M059J (cell line): ENCODE measurements at places on chromosomes 7 and 10. TPM values are rescaled to one million over a fixed set of nuclear protein-coding genes. Genes with fewer than 3 reads are reported as not detected.

Gene ECD
- 34.4 and 34.5 TPM in 2 replicates for total RNA-seq

- no peak for DNase-seq
Measured at GRCh38 chr7:132856416-132856815, 225.5 kb downstream of the CHCHD3 start.

GRCh38 chr10:86073199-86073977, 293.2 kb downstream of the GRID1 start:
- DNase-seq: no peak

GRCh38 chr10:124155781-124156435, 62.5 kb upstream of the CHST15 start:
- DNase-seq: peak; percentile 77

DNA sequence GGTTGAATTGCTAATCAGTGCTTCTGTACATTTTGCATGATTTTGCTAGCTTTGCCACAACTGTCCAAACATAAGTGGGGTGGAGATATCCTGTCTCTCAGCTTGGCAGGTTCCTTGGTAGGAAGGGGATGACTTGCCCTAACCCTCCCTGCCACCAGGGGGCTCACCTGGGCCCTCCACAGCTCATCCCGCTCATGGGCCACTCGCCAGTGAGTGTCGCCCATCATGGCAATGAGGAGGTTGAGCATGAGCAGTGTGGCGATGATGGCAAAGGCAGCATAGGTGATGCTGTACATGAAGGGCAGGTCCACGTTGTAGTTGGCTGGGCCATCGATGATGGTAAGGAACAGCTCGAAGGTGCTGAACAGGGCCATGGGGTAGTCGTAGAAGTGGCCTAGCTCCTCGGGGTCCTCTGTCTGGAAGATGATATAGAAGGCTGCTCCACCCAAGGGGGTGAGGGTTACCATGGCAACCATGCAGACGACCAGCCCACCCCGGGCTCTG, 12.2 kb downstream of the TRPV6 start:
- DNase-seq: no peak

- no peak for DNase-seq
Measured at GRCh38 chr7:120185940-120186682, 86.9 kb upstream of the KCND2 start.

DNA sequence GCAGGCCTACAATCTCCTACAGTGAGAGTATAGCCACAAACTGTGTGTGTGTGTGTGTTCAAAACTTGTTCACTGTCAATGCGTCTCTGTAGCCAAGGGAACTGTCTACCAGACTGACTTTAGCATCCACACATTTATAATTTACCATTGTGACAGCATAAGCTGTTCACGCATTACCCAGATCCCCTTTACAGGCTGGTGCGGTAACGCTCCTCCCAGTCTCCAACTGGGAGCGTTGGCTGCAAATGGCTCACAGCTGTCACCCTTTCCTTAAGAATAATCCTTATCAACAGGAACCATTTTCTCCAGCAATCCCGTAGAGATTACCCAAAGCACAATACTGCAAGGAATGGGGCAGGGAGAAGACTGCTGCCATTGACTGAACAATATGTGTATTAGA, 199.5 kb downstream of the GPAM start:
- no peak for DNase-seq

Gene LIPN
- total RNA-seq: not detected in 2 replicates

DNA sequence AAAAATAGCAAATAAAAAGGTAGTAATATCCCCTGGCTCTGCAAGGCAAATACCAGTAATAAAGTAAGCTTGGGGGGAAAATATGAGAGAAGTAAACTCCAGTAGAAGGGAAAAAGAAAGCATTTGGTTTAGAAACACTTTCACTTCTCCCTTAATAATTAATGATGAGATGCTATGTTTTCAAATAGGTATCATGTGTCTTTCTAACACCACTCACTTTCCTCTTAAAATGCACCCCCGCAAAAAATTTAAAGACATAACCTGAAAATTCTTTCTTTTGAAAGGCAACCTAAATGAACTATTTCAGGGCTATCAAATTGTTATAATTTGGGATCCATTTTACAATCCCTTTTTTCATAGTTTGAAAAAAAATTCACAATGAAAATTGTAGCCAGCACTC, 240.3 kb downstream of the SNX10 start:
- DNase-seq: no peak

- no peak for DNase-seq
Measured at GRCh38 chr7:150450491-150451001, at the start of gene GIMAP8. GIMAP8 (plus strand) TSS chr7:150450630; CDS start chr7:150466699, 16,069 bp downstream.

- DNase-seq: no peak
Measured at GRCh38 chr10:22335173-22335933, 9.9 kb upstream of the SPAG6 start.

DNA sequence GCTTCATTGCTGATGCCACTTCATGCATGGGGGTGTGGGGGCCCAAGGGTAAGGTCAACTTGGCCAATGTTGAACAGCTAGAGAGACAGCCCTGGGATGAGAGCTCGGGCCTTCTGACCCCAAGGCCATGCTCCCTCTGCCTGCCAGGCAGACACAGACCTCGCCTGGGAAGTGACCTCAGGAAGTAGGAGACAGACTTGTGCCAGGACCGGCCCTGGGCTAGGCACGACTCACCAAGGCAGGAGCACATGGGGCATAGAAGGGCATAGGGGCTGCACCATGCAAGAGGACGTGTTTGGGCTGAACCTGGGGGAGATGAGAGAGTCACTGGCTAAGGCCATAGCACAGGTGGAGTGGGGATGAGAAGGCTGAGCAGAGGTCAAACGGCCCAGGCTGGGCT, 27.1 kb downstream of the ZCCHC24 start:
- no peak for DNase-seq

DNA sequence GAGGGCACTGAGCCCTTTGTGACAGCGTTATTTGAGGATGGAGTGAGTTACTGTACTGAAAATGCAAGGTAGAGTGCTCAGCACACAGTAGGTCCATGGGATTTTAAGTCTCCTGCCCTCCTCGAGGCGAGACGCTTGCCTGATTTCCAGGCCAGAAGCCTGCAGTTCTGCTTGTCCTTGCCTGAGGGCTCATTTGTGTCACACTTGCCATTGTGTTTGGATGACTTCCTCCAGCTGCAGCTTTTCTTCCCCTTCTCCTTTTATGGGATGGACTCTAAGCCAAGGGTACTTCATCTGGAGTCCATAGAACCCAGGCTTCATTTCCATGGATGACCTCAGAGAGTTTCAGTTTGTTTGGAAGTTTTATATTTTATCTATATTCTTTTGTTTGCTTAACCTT, 304.2 kb upstream of the BMPER start:
- DNase-seq: no peak

DNA sequence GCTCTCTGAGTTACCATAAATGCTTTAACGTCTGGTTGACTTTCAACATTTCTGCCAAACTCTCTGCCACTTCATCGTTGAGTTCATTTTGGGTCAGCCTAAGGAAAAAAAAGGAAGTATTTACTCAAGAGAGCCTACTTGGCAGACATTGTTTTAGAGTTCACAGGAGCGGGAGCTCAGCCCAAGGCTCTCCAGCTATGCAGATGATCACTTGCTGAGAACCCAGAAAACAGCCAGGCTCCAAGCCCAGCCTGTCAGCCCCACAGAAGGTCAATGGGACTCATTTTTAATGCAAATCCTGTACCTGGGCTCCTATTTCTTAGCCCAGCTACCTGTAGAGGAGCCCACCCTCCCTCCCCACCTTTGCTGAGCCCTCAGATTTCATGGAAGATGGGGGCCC, 45.5 kb downstream of the NOD1 start:
- peak; percentile 8 for DNase-seq

GRCh38 chr7:16044645-16045044, 358.2 kb upstream of the MEOX2 start:
- DNase-seq: no peak

GRCh38 chr7:156607332-156608172, 33.0 kb upstream of the RNF32 start:
- no peak for DNase-seq

Gene TRIM50
- total RNA-seq: not detected in 2 replicates

Gene WASHC2A
- 6.0 and 6.2 TPM in 2 replicates for total RNA-seq

Gene GATAD1
- total RNA-seq: 15.3 and 24.5 TPM in 2 replicates

Gene RAB19
- total RNA-seq: not detected in 2 replicates

GRCh38 chr7:105224884-105225651, 163.7 kb downstream of the SRPK2 start:
- peak; percentile 95 for DNase-seq

Gene SPDYE5
- total RNA-seq: not detected in 2 replicates

DNA sequence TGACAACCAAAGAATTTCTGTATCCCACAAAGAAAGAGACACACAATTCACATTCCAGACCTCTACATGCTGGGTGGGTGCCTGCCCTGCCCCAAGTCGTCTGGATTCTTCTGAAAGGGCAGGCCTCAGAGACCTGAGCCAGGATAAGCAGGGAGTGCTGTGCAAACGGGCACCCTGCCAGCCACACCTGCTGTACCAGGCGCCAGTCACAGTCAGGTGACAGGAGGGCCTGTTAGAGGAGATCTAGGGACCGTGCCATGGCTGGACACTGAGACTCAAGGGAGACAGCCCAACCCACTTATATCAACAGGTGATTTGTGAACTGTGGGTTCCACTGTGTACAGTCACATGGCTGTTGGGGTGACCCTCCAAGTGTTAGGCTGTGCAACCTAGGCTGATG, 103.1 kb upstream of the AFAP1L2 start:
- no peak for DNase-seq

GRCh38 chr10:88989824-88990383, 694 bp upstream of the FAS start:
- peak; percentile 78 for DNase-seq

- peak; percentile 43 for DNase-seq
Measured at GRCh38 chr10:29297678-29298077, 8.8 kb downstream of the LYZL1 start.

Gene GRID2IP
- total RNA-seq: 0.02 TPM in 1 of 2 replicates, not detected in the other
